NCI-H510A treated with DMSO at 0.1 percent for 48 hours (cell line): ENCODE measurements at places on chromosomes 5 and 9.
A peak's percentile ranks its signal among the peaks of the same experiment; 100 is the strongest.

DNA sequence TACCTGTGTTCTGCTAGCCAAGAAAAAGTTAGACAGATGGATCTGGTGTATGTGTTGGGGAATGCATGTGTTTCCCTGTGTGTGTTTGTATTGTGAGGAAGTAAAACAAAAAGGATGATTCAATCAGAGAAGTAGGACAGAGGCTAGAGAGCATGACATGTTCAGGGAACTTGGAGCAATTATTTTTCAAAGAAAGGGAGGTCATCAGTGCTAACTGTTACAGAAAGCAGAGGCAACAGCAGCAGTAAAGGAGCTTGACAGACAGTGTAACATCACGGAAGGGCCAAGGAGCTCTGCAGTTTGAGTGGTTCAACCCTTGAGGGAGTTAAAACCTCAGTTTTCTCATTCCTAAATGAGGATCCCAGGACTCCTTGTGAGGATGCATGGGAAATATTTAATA, 13.2 kb downstream of the SPINK1 start:
- no peak for DNase-seq

GRCh38 chr9:102631559-102631958, 363.6 kb upstream of the CYLC2 start:
- no peak for DNase-seq

DNA sequence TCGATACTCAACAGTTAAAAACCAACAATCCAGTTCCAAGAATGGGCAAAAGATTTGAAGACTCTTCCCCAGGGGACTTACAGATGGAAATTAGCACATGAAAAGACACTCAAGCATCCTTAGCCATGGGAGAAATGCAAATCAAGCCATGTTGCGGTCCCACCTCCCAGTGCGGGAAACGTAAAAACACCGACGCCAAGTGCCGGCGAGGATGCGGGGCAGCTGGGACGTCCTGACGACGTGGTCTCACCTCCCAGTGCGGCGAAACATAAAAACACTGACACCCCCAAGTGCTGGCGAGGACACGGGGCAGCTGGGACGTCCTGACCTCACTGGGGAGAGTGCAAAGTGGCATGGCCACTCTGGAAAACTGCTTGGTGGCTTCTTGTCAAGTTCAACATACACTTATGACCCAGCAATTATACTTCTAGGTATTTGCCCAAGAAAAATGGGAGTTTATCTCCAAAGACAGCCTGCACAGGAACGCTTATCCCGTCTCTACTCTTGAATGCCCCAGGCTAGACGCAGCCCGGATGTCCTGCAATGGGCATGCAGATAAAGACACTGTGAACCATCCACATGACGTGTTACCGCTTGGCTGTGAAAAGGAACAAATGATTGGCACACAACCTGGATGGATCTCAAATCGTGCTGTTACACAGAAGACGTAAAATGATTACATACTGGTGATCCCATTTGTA, 60.1 kb upstream of the UBAC1 start:
- DNase-seq = no peak

DNA sequence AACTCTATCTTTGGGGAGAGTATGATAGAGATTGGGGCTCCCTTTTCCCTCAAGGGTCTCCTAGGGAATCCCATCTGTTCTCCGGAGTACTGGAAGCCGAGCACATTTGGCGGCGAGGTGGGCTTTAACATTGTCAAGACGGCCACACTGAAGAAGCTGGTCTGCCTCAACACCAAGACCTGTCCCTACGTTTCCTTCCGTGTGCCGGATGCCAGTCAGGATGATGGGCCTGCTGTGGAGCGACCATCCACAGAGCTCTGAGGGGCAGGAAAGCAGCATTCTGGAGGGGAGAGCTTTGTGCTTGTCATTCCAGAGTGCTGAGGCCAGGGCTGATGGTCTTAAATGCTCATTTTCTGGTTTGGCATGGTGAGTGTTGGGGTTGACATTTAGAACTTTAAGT, 21.5 kb downstream of the PTGS1 start:
- DNase-seq = no peak

- DNase-seq = peak; percentile 75
These were observed 26.2 kb upstream of the LAMC3 start for GRCh38 chr9:130982636-130983358.

- no peak for DNase-seq
These were observed 23.1 kb downstream of the GALNT10 start for GRCh38 chr5:154213592-154213991.

GRCh38 chr5:125612181-125612721, 811.0 kb upstream of the GRAMD2B start:
- DNase-seq = peak; percentile 37

- DNase-seq = no peak
These were observed 12.0 kb upstream of the ASS1 start for GRCh38 chr9:130432796-130433167.

GRCh38 chr9:5611321-5612184, 17.4 kb upstream of the RIC1 start:
- no peak for DNase-seq

GRCh38 chr5:65172486-65173129, 309.1 kb downstream of the ADAMTS6 start:
- no peak for DNase-seq

DNA sequence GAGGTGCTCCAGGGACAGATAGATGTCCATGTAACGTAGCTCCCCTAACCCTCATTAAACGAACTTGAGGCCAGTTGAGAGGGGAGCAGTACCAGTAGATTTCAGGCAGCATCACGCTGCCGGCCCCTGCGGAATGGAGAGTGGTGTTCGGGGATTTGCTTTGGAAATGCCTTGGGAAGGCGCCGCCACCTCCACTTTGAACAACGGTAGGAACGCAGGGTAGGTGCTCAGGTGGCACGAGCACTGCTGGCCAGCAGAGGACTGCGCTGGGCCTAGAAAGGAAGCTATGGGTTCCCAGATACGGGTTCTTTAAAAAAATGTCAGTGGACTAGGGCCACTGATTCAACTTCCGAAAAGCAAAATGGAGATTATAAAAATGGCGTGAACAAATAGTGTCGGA, 271.8 kb downstream of the FANCC start:
- DNase-seq = peak; percentile 28

GRCh38 chr5:113087976-113088514, 111.4 kb downstream of the DCP2 start:
- no peak for DNase-seq

DNA sequence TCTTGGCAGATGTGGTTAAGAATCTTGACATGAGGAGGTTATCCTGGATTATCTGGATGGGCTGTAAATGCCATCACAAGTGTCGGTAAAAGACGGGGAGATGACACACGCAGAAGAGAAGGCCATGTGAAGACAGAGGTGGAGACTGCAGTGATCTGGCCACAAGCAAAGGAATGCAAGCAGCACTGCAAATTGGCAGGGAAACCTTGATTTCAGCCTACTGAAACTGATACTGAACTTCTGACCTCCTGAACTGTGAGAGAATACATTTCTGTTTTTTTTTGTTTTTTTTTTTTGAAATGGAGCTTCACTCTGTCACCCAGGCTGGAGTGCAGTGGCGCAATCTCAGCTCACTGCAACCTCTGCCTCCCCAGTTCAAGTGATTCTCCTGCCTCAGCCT, 92.4 kb upstream of the NFIL3 start:
- DNase-seq = no peak

GRCh38 chr5:125463466-125464092, 717.1 kb upstream of the ZNF608 start:
- no peak for DNase-seq

GRCh38 chr5:127666043-127666716, 17.3 kb downstream of the CTXN3 start:
- no peak for DNase-seq
